ENCODE measurements at places on chromosomes 1 and 21.

DNA sequence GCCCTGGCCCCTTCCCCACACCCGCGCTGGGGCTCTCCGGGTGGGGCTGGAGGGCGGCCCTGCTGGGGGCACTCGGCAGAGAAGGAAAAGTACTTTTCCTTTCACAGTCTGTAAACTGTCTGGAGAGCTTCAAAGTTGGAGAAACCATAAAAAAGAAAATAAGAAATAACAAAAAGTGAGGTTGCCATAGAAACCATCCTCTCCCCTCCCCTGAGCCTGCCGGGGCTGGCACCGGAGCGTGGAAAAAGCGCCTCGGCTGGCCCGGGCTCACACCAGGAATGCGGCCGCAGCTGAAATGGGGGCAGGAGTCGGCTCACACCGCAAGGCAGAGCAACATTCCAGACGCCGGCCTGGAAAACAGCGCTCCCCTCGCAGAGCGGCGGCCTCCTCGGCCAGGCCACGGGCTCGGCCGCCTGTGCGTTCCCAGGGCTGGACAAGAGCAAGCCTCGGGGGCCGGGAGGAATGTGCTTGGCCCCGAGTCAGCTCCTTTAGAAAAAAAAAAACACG lies 69.2 kb downstream of the MORN1 start:
- DNase-seq, result peak; percentile 8

- no peak for DNase-seq
These were observed 20.5 kb upstream of the UBL4B start for GRCh38 chr1:110091791-110092190.

GRCh38 chr1:39818482-39818881 lies 29.8 kb upstream of the BMP8B start:
- DNase-seq, result no peak

GRCh38 chr1:179742717-179743678 lies at the start of gene FAM163A:
Gene FAM163A, plus strand, starts transcription at chr1:179743291. Its CDS starts 69,807 bp downstream, at chr1:179813098.
- peak; percentile 64 for DNase-seq

GRCh38 chr1:159008744-159009188 lies 941 bp upstream of the IFI16 start:
- DNase-seq, result no peak

GRCh38 chr1:43366601-43367025 lies 1.2 kb downstream of the ELOVL1 start:
- no peak for DNase-seq

- DNase-seq, result peak; percentile 9
These were observed 31.8 kb upstream of the ZNF644 start for GRCh38 chr1:91053630-91054029.
